Kidney (tissue), 22 donors: ENCODE measurements at places on chromosomes 2 and 18.

DNA sequence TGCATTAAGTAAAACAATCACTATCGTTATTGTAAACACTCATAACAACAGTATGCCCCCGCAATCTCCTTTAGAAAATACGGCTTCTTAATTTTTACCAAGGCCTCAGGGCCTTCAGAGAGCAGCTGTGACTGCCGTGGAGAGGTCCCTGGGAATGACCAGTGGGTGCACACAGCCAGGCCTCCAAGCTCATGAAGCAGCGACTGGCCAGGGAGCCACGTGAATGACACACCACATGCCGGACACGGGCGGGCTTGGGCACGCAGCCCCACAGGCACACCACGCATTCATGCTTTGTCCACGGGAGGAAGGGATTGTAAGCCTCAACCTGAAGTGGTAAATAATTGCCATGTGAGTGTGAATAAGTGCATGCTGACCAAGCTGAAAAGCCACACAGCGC, 121.0 kb downstream of the EIPR1 start:
- no peaks in the 10 kb centered on the region for H3K36me3 ChIP-seq
- H3K27ac ChIP-seq = no peak overlapping the region
- H3K4me3 ChIP-seq = no peak overlapping the region
- DNase-seq = no peak
- H3K27me3 ChIP-seq = no peaks in the 10 kb centered on the region

DNA sequence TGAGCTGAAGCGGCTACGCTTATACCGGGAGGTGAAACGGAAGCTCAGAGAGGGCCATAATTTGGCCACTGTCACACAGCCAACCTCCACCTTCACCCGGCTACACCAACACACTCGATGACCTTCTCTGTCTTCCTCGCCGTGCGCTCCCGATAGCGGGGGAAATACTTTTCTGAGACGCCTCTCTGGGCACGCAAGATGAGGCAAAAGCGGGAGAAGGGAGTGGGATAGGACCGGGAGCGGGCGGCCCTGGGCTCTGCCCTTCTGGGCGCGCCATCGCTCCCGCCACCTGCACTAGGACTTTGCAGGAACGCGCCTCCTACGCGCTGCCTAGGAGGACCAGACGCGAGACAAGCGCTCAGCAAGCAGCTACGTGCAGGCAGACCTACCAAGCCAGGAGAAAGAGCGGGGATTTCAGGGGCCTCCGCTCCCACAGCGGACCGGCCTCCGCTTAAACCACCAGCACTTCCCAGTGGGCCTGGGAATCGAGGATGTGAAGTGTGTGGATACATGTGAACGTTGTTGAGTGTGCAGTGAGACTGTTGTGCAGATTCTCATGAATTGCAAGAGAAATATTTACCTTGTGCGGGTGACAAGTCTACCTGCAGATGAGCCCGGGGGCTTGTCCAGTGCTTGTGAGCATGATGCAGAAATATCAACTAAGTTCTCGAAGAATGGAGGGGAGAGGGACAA, 11.4 kb downstream of the SIX3 start:
- peak overlapping the region; percentile 19 for H3K4me3 ChIP-seq
- H3K4me1 ChIP-seq = peaks cover 25% of the 10 kb centered on the region
- DNase-seq = peak; percentile 67
- H3K27ac ChIP-seq = no peak overlapping the region

DNA sequence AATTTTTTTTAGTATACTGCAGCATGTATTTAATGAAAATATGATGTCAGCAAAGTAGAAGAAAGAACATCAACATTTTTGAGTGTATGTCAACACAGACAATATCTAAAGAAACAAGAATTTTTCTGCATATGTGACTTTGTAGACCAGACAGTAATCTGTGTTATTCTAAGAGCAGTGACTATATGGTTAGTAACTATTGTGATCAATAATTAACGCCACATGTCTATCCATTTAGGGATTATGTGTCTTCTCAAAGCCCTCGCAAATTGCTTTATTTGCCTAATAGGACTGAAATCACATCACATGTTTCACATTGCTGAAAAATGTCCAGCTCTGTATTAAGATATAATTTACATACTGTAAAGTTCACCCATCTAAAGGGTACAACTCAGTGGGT, 107.8 kb downstream of the GFPT1 start:
- no peaks in the 10 kb centered on the region for H3K27me3 ChIP-seq
- DNase-seq = no peak
- no peak overlapping the region for H3K27ac ChIP-seq
- no peaks in the 10 kb centered on the region for H3K36me3 ChIP-seq
- no peak overlapping the region for H3K4me3 ChIP-seq

DNA sequence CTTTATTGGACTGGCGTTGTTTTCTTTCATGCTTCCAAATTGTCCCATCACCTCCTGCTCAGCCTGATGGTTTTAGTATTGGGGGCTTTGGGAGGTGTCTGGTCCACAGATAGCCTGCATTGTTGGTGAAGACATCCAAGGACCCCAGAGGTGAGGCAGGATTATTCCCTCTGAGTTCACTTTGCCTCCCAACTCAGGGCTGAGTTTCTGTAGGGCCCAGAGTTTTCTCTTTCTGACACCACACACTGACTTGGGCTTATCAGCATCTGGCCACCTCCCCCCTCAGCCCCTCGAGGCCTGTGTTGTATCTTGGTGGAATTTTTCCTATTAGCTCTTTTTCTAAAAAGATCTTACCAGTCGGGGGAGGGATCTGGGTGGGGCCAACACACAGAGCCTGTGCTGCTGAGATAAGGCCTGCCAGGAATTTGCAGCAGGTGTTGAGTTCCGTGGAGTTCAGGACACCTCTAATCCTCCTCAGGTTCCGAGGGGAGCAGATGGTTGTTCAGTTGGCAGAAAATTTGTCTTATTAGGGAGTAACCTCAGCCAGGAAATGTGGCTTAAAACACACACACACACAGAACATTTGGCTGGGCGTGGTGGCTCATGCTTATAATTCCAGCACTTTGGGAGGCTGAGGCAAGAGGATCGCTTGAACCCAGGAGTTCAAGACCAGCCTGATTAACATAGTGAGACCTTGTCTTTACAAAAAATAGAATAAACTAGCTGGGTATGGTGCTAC, 7.3 kb downstream of the EMILIN2 start:
- H3K36me3 ChIP-seq = no peaks in the 10 kb centered on the region
- H3K4me1 ChIP-seq = no peaks in the 10 kb centered on the region
- H3K27ac ChIP-seq = no peak overlapping the region
- DNase-seq = no peak

DNA sequence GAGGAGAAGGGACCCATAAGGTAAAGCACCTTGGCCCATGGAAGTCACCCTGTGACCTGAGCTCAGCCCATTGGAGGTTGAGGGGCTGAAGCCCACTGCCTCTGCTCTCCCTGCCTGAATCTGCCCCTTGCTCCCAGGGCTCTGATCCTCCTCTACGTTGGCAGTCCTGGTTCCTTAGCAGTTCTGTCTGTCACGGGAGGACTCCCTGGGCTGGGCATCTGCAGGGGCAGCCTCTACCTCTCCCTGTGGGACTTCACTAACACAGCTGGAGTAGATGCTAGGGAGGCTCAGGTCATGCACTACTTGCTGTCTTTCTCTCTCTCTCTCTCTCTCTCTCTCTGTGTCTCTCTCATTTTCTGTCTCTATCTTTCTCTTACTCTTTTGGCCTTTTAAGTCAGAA, 8.7 kb downstream of the GYPC start:
- no peak overlapping the region for H3K4me3 ChIP-seq
- H3K4me1 ChIP-seq = peaks cover 13% of the 10 kb centered on the region
- no peaks in the 10 kb centered on the region for H3K27me3 ChIP-seq
- DNase-seq = no peak

DNA sequence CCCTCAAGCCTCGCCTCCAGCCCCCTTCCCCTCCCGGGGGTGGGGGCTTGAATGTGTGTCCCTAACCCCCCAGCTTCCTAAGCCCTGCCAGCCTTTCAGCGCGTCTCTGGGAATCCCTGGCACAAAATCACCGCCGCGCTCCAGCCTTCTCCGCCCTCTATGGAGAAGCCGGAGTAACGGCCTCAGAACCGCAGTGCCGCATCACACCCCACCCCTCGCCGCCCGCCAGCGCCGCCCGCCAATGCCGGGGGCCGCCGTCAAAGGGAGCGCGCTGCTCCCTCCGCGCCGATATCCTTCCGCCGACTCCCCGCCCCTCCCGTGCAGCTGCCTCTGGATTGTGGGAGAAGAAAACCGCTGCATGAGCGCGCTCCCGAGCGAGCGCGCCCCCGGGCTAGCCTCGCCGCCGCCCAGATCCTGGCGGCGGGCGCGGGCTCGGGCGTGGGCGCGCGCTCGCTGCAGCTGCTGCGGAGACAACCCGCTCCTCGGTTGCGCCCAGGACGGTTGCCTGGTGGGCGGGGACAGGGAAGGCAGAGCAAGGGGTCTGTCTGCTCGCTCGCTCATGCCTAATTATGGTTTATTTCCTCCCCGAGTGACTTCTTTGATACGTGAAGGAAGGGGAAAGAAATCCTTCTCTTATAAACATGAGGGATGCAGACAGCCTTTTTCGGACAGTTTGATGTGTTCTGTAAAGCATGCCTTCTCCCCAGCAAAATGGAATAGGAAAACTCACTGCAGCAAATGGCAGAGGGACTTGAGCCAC, at the start of gene CCDC88A:
TSS of gene CCDC88A (minus strand) at position 178 of the 760 bp plus-strand sequence. CDS start 777 bp downstream, outside the sequence.
- H3K27ac ChIP-seq = peak within 1 kb of the TSS; percentile 68
- DNase-seq = peak; percentile 98
- H3K4me1 ChIP-seq = no peaks in the 10 kb centered on the region
- H3K36me3 ChIP-seq = no peaks in the 10 kb centered on the region

- no peaks in the 10 kb centered on the region for H3K4me1 ChIP-seq
- no peak for DNase-seq
- no peaks in the 10 kb centered on the region for H3K27me3 ChIP-seq
- no peaks in the 10 kb centered on the region for H3K36me3 ChIP-seq
- H3K27ac ChIP-seq = no peak overlapping the region
Observed at GRCh38 chr2:198452327-198452726, 647.9 kb downstream of the PLCL1 start.

- no peak for DNase-seq
- H3K4me3 ChIP-seq = no peak overlapping the region
- no peaks in the 10 kb centered on the region for H3K4me1 ChIP-seq
- no peaks in the 10 kb centered on the region for H3K27me3 ChIP-seq
- H3K27ac ChIP-seq = no peak overlapping the region
Observed at GRCh38 chr2:932320-933115, 18.1 kb upstream of the SNTG2 start.

DNA sequence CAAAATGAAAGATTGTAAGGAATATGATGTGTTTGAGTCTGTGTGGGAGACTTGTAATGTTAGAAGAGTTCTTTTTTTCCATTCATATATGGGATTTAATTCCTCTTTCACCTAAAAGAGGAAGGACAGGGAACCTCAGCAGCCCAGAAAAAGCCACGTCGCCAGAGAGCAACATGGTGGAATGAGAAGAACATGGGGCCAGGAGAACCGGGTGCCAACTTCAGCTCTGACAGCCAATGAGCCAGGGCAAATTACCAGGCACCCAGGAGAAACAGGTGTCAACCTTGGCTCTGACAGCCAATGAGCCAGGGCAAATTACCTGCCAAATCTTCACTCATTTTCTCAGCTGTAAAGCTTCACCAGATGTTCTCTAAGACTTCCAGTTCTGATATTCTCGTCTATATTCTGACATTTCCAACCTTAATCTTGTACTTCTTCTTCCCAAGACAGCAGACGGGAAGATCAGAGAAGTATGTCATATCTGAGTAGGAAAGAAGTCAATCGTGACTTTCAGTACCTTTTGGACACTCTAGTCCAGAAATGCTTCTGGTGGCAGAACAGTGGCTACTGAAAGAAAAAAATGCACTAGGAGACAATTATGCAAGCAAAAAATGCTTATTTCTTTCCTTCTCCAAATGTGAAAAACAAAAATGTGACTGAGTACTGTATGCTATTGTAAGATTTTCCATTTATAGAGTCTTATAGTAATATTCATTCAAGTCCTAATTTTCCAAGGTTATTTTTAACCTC, 79.2 kb upstream of the COL5A2 start:
- no peaks in the 10 kb centered on the region for H3K4me1 ChIP-seq
- H3K36me3 ChIP-seq = no peaks in the 10 kb centered on the region
- no peak for DNase-seq
- no peak overlapping the region for H3K4me3 ChIP-seq

DNA sequence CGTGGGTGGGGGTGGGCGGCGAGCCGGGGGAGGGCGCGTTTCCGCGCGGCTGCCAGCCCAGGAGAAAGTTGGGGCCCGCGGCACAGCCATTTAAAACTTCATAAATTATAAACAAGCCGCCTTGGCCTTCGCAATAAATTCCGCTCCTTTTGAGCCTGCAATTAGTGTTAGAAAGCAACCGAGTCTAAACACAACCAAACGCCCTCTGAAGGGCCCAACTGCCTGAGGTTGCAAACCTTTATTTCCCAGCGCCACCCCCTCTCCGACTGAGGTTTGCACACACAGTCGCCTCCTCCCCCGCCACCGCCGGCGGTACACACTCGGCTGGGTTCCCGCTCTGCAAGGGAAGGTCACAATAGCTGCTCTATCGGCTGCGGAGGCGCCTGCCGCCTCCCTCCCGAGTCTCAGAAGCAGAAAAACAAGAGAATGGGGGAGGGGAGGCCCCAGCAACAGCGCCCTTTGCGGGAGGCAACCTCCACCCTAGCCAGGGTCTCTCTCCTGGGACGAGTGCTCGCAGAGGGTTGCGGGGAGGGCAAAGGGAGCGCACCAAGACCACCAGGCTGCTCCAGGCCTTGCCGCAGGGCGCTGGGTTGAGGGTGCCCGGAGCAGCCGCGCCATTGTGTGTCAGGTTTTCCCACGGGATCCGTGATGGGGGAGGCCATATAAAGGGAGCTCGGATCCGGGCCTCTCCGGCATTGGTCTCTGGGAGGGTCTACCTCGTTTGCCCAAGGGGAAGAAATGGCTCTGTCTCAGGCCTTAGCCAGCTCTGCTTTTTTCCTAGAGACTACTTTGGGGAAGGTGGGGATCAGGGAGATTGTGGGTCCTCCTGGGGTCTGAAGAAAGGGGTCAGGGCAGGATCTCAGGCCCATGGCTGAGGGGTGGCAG, 13.4 kb upstream of the HOXD1 start:
- H3K27ac ChIP-seq = peak overlapping the region; percentile 88
- H3K4me1 ChIP-seq = peaks cover 4% of the 10 kb centered on the region
- peak; percentile 97 for DNase-seq

- H3K27ac ChIP-seq = no peak overlapping the region
- H3K4me3 ChIP-seq = no peak overlapping the region
- H3K27me3 ChIP-seq = peaks cover 33% of the 10 kb centered on the region
- H3K4me1 ChIP-seq = peaks cover 3% of the 10 kb centered on the region
Observed at GRCh38 chr2:199452260-199452990, 5.3 kb downstream of the SATB2 start.

DNA sequence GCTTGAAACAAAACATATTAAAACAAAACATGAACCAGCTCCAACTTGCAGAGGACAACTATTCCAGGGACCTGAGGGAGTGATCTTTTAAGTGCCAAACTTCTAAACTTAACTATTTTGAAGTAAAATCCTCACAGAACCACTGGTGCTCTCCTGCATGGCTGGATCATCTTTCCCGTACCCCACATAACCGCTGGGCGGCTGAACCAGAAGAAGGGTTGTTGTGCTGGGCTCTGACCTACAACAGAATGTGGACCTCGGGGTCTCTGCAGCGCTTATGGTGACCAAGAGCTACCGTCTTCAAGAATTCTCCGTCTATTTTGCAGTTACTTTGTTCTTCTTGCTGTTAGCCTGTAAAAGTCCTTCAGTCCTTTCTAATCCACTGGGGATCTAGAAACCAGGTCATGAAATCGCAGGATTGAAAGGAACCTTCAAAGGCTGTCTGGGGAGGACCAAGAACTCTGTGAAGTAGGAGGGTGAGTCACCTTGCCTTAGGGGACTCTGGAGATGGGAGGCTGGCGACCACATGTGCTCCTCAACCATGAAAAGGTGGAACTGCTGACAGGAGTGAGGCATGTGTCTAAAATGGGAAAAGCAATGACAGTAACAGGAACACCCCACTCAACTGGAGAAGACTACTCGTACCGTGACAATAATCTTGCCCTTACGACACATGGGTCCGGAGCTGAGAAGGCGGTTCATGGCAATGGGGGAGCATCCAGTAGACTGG, 46.6 kb downstream of the HDLBP start:
- no peak overlapping the region for H3K4me3 ChIP-seq
- DNase-seq = no peak
- peaks cover 22% of the 10 kb centered on the region for H3K36me3 ChIP-seq
- H3K27me3 ChIP-seq = no peaks in the 10 kb centered on the region
- no peak overlapping the region for H3K27ac ChIP-seq
